ENCODE measurements at places on chromosomes 11 and 22.

- DNase-seq = no peak
These were observed 15.9 kb downstream of the GALNT18 start for GRCh38 chr11:11605821-11606450.

DNA sequence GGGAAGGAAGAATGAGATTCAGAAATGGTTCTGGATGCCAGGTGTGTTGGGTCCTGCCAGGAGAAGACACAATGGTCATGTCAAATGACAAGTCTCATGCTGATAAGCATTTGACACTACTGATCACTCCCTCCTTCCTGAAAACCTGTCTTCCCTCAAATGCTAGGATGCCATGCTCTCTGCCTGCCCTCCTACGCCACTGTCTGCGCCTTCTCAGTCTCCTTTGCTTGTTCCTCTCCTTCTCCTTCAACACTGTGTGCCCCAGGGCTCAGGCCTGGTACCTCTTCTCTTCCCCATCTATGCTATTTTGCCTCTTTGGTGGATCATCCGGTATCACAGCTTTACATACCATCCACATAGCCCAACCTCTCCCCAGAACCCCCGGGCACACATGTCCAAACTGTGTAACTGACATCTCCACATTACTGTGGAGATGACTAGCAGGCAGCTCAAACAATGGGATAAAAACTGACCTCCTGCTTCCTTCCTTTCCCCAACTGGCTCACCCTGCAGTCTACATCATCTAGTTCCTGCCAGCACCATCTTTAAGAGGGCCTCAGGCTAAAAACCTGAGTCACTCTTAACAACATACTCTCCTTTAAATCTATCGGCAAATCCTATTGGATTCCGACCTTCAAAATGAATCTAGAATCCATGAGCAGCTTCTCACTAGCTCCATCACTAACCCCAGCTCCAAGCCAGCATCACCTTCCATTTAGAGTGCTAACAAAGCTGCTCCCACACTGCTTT is 8.2 kb downstream of the AP1B1 start:
- no peak for DNase-seq

GRCh38 chr22:36197065-36197440 is 4.6 kb downstream of the APOL4 start:
- peak; percentile 22 for DNase-seq

DNA sequence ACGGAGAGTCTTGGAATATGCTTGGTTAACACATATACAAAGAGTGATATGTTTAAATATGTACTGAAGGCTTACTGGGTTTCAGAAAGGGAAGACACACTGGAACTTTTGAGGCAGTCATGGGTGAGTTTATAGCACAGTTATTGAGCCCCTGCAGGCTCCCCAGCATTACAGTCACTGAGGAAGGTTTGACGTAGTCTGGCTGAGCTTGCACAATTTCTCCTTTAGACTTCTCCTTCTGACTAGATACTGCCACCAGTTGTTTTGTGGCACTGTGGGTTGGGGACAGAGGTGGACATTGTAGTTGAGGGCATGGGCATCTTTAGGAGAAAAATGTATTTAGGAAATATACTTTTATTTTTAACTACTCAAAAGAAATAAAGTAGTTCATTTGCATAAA is 285.4 kb downstream of the C11orf87 start:
- no peak for DNase-seq

DNA sequence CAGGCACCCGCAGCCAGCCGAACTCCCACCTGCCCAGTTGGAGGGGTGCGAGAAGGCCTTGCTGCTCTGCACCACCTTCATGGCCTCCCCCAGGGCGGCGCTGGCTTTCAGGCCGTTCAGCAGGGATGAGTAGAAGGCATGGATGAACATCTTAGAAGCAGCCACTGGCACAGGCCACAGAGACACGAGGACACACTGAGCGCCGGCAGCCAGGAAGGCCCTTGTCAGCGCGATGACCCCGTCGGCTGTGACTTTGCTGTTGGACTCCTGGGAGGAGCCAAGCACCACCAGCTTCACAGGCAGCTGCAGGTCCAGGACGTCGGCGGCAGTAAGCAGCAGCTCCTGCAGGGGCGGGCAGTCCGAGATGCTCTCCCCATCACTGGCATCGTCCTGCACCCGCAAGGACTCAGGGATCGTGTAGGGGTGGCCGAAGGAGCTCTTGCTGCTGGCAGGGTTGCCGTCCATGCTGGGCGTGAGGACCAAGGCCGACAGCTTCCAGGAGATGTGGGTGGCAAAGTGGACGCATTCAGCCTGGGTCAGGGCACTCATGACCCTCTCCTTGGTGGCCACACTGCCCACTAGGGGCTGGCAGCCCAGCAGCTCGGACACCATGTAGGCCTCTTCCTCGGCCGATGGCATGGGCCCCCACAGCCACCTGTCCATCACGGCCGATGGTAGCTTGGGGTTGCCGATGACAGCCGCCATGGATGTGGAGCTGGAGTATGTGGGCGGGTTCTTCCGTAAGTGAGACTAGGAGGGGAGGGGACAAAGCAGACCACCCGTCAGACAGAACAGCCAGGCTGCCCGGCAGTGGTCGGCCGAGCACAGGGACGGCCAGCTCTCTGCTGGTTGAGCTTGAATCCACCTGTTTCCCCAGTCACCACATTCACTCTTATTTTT is 79.7 kb upstream of the PITPNB start:
- no peak for DNase-seq

GRCh38 chr22:20537325-20537756 is 29.9 kb downstream of the MED15 start:
- DNase-seq = no peak

DNA sequence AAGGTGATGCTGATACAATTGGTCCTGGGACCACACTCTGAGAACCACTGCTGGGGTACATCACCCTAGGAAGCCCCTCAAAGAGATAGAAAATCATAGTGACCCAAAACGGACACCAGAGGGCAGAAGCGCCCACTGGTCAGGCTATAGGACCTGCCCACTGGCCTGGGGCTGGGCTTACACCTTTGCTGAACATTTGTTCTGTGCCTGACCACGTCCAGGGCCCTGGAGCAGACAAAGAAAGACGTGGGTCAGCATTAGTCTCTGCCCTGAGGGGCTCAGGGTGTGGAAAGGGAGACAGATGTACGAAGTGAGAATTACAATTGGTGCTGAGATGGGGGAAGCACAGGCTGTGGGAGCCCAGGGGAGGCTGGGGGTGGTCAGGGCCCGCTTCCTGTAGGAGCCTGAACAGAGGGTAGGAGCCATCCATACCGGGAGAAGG is 14.4 kb upstream of the SERPINH1 start:
- no peak for DNase-seq

DNA sequence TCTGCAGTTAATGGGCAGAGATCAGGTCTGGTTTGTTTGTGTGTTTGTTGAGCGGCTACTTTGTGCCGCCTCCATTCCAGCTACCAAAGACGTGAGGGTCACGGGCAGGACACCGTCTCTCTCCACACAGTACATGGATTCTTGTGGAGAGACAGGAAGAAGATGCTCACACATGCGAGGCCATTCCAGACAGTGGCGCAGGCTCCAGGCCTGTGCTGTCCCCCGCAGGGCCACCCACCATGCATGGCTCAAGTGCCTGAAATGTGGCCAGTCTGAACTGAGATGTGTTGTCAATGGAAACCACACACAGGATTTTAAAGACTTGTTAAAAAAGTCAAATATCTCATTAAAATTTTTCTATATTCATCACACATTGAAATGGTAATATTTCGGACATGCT is 848.3 kb downstream of the TBC1D22A start:
- DNase-seq = no peak

DNA sequence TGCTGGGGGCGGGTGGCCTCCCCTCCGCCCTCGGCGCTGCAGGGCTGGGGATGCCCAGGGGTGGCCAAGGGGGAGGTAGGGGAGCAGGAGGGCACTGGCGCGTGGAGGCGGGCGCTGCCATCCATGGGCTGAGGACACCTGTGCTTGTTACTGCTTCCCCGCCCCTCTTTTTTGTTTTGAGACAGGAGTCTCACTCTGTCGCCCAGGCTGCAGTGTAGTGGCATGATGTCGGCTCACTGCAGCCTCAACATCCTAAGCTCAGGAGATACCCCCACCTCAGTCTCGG is 683 bp upstream of the FADS3 start:
- DNase-seq = no peak

DNA sequence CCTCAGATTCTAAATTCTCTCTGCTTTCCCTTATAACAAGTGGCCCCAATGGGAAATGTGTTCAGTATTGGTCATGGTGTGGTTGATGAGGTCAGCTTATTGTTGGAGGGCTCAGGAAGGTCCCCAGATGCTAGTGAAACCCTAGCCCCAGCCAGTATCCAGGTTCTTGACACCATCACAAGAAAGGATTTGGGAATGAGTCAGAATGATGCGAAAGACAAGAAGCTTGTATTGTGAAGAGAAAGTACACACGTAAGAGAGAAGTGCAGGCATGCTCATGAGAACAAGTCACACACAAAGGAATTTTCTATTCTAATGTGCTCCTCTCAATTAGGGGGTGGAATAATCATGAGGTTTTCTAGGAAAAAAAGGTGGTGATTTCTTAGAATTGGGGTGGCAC is 34.9 kb upstream of the TRPC6 start:
- no peak for DNase-seq

DNA sequence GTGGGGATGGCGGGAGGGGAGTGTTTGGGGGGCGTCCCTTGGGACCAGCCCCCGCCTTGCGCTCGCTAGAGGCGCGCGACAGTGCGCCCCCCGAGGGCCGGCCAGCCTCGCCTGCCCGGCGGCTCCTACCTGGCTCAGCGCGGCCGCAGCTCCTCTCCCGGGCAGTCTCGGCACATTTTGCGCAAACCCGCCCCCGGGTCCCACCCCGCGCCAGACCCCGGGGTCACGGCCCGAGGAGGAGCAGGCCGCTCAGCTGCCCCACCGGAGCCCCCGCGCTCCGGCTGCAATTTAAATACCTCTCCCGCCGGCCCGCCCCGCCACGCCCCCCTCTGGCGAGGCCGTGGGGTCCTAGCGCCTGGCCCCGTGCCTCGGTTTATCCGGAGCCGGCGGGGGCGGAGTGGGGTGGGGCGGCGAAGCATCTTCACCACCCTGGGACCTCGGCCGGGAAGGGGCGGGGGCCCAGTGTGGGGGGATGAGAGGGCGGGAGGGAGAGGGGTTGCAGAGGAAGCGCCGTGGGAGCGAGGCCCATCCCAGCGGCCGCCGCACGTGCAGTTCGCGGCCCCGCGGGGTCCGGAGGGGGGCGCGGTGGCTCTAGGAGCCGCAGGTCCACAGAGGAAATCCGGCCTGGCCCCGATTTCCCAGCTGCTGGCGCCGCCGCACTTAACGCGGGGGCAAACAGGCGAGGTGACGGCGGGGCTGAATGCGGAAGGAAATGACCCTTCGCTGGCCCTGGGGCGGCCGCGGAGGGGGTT is at the start of gene LRRC32:
Gene LRRC32, minus strand, starts transcription at position 263 of the 752 bp plus-strand sequence. CDS start 4,793 bp downstream, outside the sequence.
- DNase-seq = peak; percentile 14

DNA sequence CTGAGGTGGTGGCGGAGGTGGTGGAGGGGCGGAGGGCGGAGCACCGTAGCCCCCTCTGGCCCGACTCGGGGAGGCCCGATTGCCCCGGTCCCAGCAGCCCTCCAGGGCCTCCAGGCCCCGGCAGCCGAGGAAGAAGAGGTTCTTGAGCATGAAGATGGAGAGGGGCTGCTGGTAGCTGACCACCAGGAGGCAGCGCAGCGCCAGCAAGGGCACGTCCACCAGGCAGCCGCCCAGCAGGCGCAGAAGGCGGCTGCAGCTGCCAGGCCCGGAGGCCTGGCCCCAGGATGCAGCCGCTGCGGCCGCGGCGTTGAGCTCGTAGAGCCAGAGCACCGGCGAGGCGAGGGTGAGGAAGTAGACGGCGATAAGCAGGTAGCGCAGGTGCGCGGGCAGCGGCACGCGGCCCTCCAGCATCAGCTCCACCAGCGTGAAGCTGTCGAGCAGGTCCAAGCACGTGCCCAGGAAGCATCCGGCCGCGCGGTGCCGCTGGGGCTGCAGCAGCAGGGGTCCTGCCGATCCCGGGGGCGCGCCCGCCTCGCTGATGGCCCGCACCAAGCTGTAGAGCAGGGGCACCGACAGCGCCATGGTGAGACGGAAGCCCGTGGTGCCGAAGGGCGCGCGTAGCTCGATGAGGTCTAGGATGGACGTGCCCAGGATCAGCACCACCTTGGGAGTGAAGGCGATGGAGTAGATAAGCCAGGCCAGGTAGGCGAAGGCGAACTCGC is 1.5 kb downstream of the TMEM121B start:
- no peak for DNase-seq

DNA sequence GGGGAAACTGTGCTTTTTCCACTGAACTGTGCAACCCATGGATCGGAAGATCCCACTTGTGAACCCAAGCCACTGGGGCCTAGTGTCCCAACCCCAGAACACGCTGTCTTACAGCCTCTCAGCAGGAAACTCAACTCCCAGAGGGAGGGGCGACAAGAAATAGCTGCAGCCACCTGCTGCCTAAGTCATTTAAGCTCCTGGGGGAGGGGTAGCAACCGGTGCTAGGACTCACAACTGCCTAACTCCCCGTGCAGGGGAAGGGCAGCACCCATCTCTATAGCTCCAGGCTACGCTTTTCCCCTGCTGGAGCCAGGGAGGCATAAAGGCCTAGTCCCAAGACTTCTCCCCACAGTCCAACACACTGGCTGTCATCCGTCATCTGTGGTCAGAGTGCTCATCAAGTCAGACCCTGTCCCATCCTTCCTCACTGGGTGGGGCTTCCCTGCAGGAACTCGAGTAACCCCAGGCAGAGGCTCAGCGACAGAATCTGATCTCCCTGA is 363.0 kb downstream of the LUZP2 start:
- no peak for DNase-seq

GRCh38 chr11:67302571-67303131 is 679 bp upstream of the SSH3 start:
- no peak for DNase-seq

DNA sequence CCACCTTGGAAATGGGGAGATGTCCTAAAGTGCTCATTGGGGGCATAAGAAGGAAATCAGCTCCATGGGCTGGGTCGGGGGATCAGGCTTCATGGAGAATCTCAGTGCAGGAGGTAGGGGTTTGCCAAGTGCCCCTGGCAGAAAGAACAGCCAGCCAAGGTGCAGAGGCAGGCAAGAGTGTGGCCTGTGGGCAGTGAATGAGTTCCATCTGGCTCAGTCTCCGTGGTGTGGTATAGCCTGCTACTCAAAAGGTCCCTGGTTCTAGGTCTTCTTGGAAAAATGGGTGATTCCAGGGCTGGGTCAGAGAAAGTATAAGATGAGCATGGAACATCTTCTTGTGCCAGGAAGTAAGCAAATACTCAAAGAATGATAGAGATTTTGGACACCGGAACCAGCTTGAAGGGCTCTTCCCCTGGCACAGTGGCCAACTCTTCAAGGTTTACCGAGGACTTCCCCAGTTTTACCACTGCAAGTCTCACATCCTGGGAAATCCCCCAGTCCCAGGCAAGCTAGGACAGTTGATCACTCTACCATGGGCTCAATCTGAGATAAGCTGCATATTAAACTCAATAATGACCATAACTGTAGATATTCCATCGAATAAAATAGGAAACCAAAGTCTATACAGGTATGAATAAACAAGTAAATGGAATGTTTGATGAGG is 10.6 kb upstream of the ARAP1 start:
- DNase-seq = no peak

- DNase-seq = no peak
These were observed 716.5 kb downstream of the NELL1 start for GRCh38 chr11:21385669-21386440.

GRCh38 chr11:92626624-92627023 is 342.8 kb upstream of the MTNR1B start:
- DNase-seq = no peak

- no peak for DNase-seq
These were observed 20.6 kb downstream of the ELFN2 start for GRCh38 chr22:37406441-37407235.
